GM23338 (cell line): ENCODE measurements at places on chromosomes 7 and 10.
A peak's percentile ranks its signal among the peaks of the same experiment; 100 is the strongest.

DNA sequence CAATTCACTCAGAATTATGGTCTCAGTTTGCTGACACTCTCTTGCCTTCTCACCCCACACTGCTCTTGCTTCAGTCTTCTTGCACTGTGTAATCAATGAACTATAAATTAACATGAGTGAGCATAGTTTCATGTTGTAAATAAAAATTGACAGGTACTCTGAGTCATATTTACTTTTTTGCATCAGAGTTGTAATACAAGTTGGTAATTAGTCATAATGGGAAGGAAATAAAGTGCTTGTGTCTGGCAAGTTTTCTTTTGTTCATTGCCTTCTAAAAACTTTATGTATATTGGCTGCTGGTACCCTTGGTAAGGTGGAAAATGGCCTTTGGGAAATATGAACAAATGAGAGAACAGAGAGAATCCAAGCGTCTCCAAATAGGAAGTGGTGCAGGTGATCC is 169.3 kb upstream of the MAGI2 start:
- no peak for DNase-seq

DNA sequence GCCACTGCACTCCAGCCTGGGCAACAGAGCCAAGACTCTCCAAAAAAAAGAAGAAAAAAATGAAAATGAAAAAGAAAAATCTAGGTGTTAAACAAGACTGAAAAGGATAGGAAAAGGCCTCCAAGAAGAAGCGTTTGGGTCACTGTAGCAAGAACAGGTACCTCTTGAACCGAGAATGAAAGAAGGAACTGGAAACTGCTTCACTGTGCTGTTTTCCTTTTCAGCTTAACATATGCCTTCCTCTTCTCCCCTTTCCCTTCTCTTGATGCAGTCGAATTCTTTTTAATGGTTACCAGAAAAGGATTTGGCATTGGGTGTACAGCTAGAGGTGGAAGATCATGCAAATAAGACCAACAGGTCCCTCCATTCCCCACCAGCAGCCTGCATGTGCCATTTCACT is 28.1 kb downstream of the LRRC4 start:
- DNase-seq = no peak

- peak; percentile 70 for DNase-seq
Observed at GRCh38 chr10:116287906-116288501, 15.0 kb upstream of the GFRA1 start.

- no peak for DNase-seq
Observed at GRCh38 chr7:77434570-77435275, 18.6 kb upstream of the GSAP start.

DNA sequence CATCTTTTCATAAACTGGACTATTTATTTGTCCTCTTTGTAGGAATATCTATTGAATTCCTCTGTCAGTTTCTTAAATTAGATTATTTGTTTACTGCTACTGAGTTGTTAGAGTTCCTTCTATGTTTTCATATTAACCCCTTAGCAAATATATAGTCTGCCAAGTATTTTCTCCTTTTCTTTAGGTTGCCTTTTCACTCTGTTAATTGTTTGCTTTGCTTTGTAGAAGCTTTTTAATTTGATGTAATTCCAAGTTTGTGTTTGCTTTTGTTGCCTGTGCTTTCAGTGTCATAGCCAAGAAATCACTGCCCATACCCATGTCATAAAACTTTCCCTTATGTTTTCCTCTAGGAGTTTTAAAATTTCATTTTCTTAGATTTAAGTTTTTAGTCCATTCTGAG is 256.2 kb upstream of the SEMA3A start:
- DNase-seq = no peak
